ENCODE measurements at places on chromosomes 12 and 14.

DNA sequence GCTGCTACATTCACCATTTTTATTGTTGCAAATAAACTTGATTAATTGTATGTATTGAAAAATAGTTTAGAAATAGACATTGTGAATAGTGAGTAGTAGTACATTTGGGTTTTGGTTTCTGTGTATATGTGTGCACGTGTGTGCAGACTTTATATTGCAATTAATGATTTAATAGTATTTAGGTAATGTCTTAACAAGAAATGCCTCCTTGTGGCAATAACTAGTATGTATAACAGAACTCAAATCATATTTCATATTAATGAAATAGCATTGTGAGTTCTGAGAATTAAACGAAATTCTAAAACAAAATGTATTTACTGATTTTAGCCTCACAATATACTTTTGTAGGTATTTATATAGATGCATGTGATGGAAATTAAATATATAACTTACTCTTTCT, 100.1 kb downstream of the SCAF11 start:
- DNase-seq: no peak

DNA sequence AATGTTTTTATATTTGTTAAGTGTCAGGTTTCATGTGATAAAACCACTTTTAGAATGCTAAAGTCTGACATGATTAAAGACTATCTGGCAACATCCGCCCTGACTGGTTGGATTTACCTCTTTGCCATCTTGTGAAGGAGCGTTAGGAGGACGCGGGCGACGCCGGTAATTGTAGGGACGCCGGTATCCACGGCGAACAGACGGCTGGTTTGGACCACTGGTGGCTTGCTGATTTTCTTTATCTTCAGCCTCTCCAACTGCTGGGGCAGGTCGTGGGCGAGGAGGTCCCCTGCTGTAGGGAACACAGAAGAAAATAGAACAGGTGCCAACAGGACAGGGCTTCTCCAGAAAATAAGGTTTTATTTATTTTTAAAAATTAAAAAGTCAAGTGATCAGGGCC, 21.3 kb downstream of the YBX3 start:
- DNase-seq: no peak

- DNase-seq: no peak
Observed at GRCh38 chr14:66398437-66398836, 87.7 kb upstream of the CCDC196 start.

GRCh38 chr12:93541578-93542225, 30.8 kb upstream of the SOCS2 start:
- DNase-seq: no peak
